ENCODE measurements at places on chromosomes 7 and 10. TPM values are rescaled to one million over a fixed set of nuclear protein-coding genes. Genes with fewer than 3 reads are reported as not detected.

Gene INMT
- polyA plus RNA-seq, result not detected

Gene ATP6V0E2
- polyA plus RNA-seq, result 14.2 TPM

Gene GPR146
- polyA plus RNA-seq, result 0.48 TPM

Gene KAZALD1
- polyA plus RNA-seq, result 6.6 TPM

Gene ADK
- polyA plus RNA-seq, result 3.8 TPM

Gene PILRA
- polyA plus RNA-seq, result 316 TPM

Gene ZNF783
- polyA plus RNA-seq, result 1.2 TPM

Gene UCN3
- polyA plus RNA-seq, result not detected

Gene HOXA4
- not detected for polyA plus RNA-seq

Gene HTR5A
- polyA plus RNA-seq, result not detected

Gene C7orf57
- polyA plus RNA-seq, result not detected

Gene SEMA3C
- 7.2 TPM for polyA plus RNA-seq

Gene LIPF
- polyA plus RNA-seq, result not detected

Gene TFPI2
- polyA plus RNA-seq, result not detected

Gene VAX1
- not detected for polyA plus RNA-seq

Gene PRF1
- polyA plus RNA-seq, result 2.4 TPM

Gene KEL
- polyA plus RNA-seq, result not detected

Gene SMKR1
- not detected for polyA plus RNA-seq

Gene HKDC1
- polyA plus RNA-seq, result not detected

Gene TMEM229A
- not detected for polyA plus RNA-seq

Gene PLOD3
- polyA plus RNA-seq, result 82.7 TPM

Gene CNPY4
- 3.5 TPM for polyA plus RNA-seq

Gene FAM25A
- polyA plus RNA-seq, result not detected

Gene WASL
- 1.6 TPM for polyA plus RNA-seq

Gene CYP3A7
- polyA plus RNA-seq, result not detected

Gene MEOX2
- polyA plus RNA-seq, result not detected

Gene AGAP5
- 0.23 TPM for polyA plus RNA-seq

Gene NKX1-2
- not detected for polyA plus RNA-seq

Gene OR2A42
- not detected for polyA plus RNA-seq

Gene PIP4K2A
- 33.7 TPM for polyA plus RNA-seq

Gene PAPOLB
- not detected for polyA plus RNA-seq

Gene ZCCHC24
- polyA plus RNA-seq, result 3.2 TPM

Gene MMP21
- polyA plus RNA-seq, result not detected

Gene ASIC3
- 2.0 TPM for polyA plus RNA-seq
